ENCODE measurements at places on chromosomes 1 and 21.

DNA sequence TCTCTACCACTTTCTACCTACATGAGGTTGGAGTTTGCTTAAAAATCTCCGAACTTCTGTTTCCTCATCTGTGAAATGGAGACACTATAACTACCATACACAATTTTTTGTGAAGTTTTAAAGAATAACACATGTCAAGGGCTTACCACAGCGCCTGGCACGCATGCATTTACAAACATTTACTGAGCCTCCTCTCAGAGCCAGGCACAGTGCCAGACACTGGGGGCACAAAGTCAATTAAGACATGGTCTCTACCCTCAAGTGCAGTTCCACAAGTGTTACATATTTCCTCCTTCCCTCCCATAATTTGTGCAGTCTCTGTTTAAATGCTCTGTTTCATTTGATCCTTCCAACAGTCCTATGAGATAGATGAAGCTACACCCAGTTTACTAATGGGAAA is 356.4 kb upstream of the ESRRG start:
- no peak for DNase-seq

- DNase-seq, result no peak
Measured at GRCh38 chr1:6554907-6555778, at the start of gene TAS1R1. TAS1R1 (plus strand) TSS chr1:6555307; CDS start chr1:6555374, 67 bp downstream.

DNA sequence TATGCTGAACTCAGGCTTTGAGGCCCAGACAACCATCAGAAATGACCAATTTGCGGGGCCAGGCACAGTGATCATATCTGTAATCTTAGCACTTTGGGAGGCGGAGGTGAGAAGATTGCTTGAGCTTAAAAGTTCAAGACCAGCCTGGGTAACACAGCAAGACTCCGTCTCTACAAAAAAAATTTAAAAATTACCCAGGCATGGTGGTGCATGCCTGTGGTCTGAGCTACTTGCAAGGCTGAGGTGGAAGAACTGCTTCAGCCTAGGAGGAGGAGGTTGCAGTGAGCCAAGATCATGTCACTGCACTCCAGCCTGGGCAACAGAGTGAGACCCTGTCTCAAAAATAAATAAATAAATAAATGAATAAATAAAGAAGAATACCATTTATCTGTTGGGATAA is 156.5 kb downstream of the EIF4G3 start:
- no peak for DNase-seq

DNA sequence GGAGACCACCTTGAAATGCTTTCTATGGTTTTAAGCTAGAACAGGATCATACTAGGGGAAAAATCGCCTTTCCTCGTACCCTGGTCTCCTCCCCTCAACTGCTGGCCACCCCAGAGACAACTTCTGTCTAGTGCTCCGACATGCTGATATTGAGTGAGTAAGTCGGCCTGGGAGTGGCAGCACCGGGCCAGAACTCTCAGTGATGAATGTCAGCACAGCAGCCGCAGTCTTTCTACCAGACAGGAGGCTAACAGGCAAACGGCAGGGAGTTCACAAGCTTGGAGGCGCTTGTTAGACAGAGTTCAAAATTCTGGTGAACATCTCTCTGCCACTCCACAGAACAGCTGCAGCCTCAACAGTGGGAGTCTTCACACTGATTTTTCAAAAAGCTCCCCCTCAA is 716.9 kb downstream of the ADGRL2 start:
- no peak for DNase-seq

- no peak for DNase-seq
Measured at GRCh38 chr1:197485790-197486189, 217.7 kb downstream of the CRB1 start.

DNA sequence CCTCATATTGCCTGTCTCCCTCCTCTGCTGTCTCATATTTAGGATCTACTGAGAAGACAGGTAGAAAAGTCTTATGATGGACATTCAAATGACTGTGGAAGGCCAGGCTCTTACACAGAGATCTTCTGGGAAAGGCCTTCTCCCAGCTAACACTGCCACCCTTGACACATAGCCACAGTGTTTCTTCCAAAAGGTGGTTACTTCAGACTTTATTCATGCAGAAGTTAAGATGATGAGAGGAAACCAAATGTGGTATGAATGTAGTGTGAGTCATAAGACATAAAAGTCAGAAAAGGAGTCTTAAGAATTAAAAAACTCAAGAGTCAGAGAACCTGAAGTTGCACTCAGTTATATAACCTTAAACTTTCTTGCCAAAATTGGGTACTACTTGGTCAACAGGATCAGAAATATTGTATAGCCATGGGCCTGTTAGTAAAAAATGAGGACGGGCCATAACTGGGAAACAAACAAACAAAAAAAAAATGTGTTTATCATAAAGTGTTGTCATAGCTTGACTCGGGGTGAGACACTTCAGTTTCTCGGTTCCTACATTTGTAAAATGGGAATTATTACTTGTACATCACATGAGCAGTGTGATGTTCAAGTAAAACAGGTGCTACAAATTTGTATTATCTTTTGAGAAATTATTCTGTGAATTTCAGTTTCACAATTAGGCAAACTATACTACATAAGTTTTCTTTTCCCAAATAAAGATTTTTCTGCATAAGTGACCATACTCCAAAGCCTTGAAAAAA is 1.2 kb upstream of the DENND1B start:
- DNase-seq, result no peak

All from NCI-H2081 treated with DMSO at 0.1 percent for 48 hours (cell line).